ENCODE measurements at places on chromosomes 2 and 18. TPM values are rescaled to one million over a fixed set of nuclear protein-coding genes. Genes with fewer than 3 reads are reported as not detected.

Gene RBM43
- 5.2 TPM for total RNA-seq

Gene CD28
- not detected for total RNA-seq

Gene TEKT4
- total RNA-seq: not detected

Gene UGT1A4
- not detected for total RNA-seq

Gene RESP18
- total RNA-seq: not detected

Gene CBLN2
- not detected for total RNA-seq

Gene ABCG8
- total RNA-seq: not detected

Gene OST4
- 553 TPM for total RNA-seq

Gene FAM228A
- not detected for total RNA-seq

Gene CDH2
- 22.5 TPM for total RNA-seq
